Esophagus muscularis mucosa (tissue), 4 donors: ENCODE measurements at places on chromosomes 12 and 14. TPM values are rescaled to one million over a fixed set of nuclear protein-coding genes. Genes with fewer than 3 reads are reported as not detected.

DNA sequence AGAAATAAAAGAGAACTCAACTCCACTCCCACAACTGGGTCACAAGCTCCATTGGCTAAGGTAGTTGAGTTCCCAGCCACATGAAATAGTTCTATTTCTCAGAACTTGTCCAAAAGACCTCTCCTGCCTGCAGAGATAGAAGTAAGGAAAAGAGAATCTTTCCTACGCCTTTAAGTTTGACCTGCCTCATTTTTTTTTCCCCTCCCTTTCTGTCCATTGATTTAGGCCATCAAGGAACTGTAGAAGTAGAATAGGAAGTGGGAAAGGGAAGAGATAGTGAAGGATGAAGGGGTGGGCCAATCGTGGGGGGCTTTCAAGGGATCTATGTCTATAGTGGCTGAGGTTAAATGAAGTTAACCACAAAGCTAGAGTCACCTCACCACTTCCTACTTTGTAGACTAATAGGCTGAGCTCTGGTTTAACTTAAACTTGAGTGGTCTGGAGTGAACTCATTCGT is 13.9 kb upstream of the NUDT4 start:
- no peak for DNase-seq

DNA sequence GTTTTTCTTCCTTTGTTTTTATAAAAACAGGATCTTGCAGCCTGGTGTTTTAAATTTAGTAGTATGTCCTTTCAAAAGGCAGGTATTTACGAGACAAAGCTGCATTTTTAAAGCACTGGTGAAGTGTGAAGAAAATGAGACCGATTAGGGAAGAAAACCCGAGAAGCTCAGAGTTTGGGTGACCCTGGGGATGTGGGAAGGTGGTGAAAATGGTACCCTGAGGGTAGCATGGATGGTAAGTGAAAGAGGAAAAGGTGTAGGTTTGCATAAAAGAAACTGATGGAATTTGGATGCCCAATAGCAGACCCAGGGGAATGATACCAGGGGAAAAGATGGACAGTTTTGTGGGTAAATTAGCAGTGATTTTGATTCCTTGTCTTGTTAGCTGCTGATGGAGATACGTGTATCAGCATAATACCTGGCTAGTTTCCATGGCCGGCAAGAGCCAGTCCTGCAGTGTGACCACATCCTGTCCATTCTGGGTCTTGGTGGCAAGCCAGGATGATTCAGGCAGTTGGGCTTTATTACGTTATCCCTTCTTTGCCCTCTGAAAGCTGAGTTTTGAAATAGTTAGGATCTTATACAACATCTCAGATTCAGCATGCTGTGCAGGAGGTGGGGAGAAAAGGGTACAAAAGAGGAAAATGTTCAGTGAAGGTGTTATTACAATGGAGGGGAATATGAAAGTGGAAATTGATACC is 8.9 kb downstream of the BICD1 start:
- DNase-seq, result no peak

DNA sequence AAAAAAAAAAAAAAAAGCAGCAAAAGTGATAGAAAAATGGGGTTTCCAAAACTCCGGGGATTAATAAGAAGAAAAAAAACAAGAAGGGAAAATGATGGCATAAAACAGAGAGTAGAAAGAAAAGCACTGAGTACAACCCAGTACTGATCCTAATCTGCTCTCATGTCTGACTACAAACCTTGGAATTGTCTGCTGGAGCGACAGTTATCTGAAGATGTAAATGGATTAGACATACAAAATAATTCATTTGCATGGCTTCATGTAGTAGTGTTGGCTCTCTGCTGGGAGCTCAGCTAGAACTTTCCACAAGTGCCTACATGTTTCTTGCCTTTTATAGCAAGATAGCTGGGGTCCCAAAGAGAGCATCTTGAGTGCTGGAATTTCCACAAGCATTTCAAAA is 34.2 kb downstream of the ZCRB1 start:
- DNase-seq, result no peak

- no peak for DNase-seq
These were observed 7.8 kb downstream of the RNASE1 start for GRCh38 chr14:20794644-20795369.

DNA sequence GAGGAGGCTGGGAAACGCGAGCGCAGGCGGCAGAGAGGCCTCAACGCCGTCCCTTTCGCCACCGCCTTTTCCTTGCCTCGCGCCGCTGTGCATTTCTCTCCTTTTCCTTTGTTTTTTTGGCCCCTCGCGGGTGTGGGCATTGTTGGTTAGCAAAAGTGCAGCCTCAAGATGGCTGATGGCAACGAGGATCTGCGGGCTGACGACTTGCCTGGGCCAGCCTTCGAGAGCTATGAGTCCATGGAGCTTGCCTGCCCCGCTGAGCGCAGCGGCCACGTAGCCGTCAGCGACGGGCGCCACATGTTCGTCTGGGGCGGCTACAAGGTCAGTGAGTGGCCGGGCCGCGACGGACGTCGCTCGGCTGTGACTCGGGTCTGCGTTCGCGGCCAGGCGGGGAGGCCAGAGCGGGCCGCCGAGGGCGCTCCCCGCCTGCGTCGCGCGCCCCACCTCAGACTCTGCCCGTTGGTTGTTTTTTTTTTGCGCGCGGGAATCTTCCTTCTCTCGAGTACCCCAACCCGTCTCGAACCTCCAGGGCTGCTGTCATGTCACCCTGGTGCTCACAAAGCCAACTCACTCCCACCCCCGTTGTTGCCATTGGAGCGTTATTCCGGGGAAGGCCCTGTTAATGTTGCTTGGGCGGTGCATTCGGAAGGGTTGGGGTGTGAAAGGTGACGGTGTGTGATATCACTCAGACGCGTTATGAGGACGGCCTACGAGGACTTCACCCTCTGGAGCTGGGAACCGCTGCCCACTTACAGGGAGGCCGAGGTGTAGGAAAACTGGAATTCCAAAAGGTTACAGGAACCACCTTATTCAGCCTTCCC is 558 bp downstream of the KLHDC2 start:
- DNase-seq, result no peak

GRCh38 chr14:90088176-90088575 is 26.4 kb downstream of the KCNK13 start:
- DNase-seq, result no peak

GRCh38 chr14:89621791-89622638 is 205.0 kb upstream of the FOXN3 start:
- no peak for DNase-seq

- no peak for DNase-seq
These were observed 30.4 kb downstream of the NUAK1 start for GRCh38 chr12:106108185-106108835.

DNA sequence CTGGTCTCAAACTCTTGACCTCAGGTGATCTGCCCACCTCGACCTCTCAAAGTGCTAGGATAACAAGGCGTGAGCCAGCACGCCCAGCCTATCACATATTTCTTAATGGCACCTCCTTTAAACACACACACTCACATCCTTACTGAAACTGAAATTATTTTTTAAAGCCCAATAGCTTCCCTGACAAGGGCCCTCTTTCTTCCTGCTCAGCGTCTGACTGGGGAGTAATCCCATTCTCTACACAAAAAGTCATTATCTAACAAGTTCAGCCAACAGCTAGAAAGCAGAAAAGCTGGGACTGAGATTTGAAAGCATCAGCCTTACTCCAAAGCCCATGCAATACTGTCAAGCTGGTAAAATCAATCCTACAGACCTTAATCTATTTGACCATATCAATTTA is 10.0 kb upstream of the AICDA start:
- DNase-seq, result no peak

- no peak for DNase-seq
These were observed 27.4 kb downstream of the RAB35 start for GRCh38 chr12:120089105-120089504.

DNA sequence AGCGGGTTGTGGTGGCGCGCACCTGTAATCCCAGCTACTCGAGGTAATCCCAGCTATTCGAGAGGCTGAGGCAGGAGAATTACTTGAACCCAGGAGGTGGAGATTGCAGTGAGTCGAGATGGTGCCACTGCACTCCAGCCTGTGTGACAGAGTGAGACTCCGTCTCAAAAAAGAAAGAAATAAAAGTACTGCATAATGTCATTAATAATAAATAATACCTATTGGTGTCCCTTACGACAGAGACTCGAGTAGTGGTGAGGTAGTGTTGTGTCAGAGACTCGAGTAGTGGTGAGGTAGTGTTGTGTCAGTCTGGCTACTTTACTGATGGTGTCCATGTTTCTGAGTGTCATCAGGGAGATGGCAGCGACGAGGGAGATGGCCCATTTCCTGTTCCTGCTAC is 1.3 kb downstream of the GLS2 start:
- no peak for DNase-seq

GRCh38 chr14:39733741-39734140 is 301.5 kb upstream of the FBXO33 start:
- DNase-seq, result no peak

GRCh38 chr12:130178282-130178681 is 16.0 kb downstream of the FZD10 start:
- DNase-seq, result no peak

GRCh38 chr14:79820866-79821535 is 390.3 kb downstream of the DIO2 start:
- DNase-seq, result no peak

Gene ASCL1
- not detected for total RNA-seq

Gene C14orf39
- 3.7 TPM for total RNA-seq

Gene PELI2
- 13.7 TPM for total RNA-seq
